HEK293T (cell line): ENCODE measurements at places on chromosomes 2 and 18.

GRCh38 chr2:105754994-105755393 is 10.3 kb downstream of the NCK2 start:
- no peak for DNase-seq

GRCh38 chr2:144151405-144151804 is 368.5 kb downstream of the ZEB2 start:
- no peak for DNase-seq

DNA sequence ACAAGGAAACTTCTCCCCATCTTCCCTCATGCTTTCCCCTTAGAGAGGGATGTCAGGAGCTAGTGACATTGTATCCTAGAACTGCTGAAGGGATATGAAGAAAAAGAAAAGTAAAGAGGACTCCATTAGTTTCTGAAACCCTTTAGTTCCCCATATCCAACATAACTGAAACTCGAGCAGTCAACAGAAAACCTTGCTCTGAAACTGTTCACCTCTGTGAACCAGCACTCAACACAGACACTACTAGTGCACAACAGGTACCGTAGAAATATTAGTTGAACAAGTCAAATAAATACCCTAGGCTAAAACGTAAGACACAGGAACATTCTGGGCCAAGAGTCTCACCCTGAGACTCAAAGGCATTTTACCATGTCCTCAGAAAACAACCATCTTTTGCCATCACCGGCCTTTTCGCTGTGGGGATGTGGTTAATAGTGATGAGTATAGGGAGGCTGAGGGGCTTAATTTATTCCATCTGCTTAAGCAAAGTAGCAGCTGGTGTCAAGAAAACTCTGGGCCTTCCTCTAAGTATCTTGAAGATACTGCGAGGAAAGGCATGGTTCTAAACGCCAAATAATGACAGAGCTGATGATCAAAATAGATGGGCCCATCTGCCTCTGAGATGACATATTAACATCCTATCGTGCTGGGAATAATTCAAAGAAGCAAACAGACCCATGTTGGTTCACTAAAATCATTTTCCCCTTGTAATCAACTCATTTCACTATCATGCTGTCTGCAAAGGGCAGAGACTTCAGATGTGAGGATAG is 156.8 kb downstream of the STK39 start:
- no peak for DNase-seq

DNA sequence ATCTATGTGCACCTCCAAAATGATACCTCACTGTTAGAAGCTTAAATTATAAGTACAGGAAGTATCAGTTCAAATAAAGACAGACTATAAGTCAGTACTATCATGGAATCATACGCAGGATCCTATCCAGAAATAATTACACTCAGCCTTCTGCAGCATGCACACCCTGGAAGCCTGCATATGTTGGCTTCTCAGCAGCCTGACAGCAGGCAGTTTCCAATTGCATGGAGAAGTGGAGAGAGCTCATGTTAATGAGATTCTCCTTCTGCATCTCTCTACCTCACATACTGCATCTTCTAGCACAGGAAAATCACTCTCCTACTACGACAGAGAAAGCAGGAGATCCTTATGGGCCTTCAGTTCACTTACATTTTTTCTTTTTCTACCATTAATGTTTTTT is 20.5 kb downstream of the NR4A2 start:
- DNase-seq: no peak

GRCh38 chr2:216015722-216016464 is 2.5 kb upstream of the MREG start:
- DNase-seq: no peak

DNA sequence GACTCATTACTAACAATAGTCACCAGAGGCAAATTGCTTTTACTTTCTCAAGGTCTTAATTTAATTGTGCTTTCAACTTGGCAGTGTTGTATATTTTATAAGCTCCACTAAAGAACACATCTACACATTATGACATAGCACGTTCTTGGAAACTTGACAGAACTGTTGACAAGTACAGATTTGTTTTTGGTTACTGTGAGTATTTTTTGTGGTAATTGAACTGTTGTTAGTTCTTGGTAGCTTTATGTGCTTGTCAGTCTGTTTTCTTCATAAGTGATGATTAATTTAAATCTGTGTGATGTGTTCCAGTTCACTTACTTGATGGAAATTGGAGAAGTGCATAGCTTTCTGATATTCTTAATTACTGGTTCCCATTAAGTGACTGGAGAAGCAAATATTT is 63.9 kb downstream of the COMMD1 start:
- DNase-seq: no peak

DNA sequence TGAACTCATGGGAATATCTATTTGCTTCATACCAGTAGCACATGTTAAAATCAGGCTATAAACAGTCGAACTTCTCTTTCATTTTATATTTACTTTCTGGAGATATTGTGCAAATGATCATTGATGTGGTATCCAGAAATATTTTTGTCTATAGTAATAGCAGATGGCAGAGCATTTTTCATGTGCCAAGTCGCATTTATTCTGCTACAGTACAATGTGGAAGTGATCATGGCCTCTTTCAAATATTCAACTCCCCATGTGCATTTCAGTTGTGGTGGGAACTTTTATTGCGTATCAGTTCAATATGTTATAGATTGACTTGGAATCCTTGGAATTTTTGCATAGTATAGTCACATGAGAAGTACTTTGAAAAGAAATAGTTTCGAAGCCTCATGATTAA is 57.4 kb downstream of the RHBDD1 start:
- no peak for DNase-seq

- DNase-seq: no peak
These were observed 354.2 kb upstream of the ACVR2A start for GRCh38 chr2:147490401-147491261.

GRCh38 chr2:9990736-9991135 is 39.2 kb downstream of the GRHL1 start:
- DNase-seq: no peak

DNA sequence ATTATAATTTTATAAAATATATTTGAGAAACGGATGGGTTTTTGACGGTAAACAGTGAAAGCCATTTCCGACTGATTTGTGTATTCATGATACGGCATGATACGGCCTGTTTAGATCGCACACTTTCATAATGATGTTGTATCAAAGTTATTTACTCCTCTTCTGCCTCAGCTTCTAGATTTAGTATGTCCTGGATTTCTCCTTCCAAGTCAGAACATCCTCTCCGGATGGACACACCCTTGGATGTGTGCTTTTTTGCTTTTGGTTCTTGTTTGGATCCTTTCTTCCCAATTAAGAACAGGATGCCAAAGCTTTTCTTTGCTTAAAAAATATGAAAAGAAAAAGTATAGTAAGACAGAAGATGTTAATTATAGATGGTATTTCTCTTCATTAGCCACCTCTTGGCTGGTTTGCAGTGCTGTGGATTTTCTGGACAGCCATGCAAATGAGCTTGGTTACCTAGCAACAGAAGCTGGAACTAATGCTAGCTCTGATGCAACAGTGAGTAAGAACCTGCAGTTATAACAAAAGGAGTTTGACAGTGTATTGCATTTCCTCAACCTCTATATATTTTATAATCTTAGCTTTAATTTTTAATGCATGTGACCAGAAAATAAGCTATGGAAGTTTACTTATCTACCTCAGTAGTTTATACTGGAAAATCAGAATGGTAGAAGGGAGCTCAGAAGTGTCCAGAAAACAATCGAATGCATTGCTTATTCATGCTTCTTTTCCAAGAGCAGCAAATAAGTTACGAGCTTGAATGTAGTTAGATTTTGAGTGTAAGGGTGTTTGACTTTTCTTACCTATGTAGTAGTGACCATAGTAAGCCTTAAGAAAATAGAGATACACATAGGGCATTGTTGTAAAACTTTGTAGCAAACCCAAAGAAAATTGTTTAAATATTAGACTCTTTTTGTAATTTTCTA is 27.9 kb downstream of the RMND5A start:
- no peak for DNase-seq

DNA sequence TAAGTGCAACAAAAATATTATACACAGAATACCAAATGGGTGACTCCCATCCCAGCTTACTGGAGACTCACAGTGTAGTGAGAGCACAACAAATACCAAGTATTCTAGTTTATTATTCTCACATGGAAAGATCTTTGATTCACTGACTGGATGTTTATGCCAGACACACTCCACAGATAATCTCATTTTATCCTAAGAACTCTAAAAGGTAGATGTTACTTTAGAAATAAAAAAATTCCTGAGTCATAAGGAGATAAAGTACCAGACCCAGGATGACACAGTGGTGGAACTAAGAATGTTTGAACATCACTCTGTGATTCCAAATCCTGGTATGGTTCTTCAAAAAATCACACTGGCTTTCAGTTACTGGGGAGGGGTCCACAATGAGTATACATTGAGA is 136.2 kb downstream of the CDH2 start:
- DNase-seq: no peak

DNA sequence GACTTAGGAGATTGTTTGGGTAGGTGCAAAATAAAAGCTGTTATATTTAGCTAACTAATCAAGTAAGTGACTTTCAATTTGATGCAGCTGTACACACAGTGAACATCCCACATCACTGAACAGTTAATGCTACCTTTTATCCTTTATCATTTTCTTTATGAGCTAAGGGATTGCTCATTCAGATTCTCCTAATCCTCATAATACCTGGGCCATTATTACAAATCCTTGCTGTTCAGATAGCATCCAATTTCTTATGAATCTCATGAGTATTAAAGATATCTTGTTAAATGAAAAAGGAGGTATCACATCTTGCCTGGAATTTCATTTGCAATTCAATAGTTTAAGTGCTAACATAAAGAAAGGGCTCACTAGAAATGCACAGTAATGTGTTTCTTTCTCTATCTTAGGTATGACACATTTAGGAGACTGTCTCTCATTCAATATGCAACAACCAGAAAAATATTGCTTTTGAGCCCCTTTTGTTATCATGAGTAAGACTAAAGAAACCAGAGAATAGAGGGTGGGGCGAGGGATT is 918.5 kb downstream of the CBLN2 start:
- DNase-seq: no peak

GRCh38 chr2:33526132-33526531 is 49.7 kb downstream of the RASGRP3 start:
- DNase-seq: no peak

- DNase-seq: no peak
These were observed 42.2 kb downstream of the RAD51AP2 start for GRCh38 chr2:17476064-17476463.

- DNase-seq: no peak
These were observed 75.2 kb downstream of the SOWAHC start for GRCh38 chr2:109689182-109689930.

DNA sequence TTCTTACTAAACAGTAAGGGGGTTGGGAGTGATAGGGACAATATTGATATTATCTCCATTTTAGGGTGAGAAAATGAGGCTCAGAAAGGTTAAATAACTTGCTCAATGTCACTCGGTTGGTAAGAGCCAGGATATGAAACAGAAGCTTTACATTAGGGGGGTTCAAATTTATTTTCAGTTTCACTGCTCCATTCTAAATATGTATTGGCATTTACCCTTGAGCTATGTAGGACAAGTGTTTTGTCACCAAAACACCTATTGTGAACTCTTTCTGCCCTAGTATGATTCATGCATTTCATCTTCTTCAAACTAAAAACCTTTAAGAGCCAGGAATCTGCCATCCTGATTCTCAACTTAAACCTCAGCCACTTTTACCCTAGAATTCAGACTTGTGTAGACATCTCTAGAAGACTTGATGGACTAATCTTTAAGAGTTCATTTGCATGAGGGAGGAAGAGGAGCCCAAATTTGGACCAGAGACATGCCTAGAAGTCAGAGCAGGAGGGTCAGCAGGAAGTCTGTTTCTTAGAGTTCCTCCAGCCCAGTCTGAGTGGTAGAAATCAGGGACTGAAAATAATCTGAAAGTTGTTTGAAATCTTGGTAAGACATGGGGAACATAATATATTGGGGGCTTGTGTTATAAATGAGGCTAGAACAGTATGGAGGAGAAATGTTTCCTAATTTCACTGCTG is 129.4 kb upstream of the ATP5MC3 start:
- DNase-seq: no peak

DNA sequence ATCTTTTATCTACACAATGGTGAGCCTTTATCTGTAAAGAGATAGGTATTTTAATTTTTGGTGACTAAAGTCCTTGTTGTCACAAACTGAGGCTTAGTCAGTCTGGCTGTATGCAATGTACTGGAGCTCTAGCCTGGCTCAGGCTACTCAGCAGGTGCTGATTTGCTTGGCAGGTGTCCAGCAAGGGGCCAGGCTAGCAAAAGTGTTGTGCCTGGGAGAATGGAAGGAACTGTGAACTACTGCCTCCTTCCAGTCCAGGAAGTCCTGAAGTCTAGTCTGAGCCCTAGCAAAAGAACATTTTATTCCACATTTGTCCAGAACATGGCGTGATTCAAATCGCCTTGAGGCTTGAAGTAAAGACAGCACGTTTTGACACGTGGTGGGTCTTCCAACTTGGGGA is 260.5 kb downstream of the CCDC85A start:
- DNase-seq: peak; percentile 55

DNA sequence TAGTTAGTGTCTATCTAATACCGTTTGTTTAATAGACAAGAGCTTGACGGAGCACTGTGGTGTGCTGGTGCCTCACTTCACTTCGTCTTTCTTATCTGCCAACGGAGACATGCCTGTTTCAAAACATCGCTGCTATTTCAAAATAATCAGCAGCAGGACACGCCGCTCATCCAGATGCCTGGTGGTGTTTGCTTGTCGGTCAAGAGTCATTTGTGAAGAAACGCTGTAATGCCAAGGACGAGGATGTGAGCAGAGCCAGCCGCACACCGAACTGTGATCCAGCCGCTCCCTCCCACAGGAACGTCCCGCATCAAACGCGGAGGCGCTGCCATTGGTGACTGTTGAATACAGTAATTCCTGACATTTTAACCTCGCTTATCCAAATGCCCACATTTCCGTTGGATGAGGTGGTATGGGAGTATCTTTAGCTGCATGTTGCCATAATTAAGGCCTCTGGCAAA is 432.4 kb downstream of the FBXO15 start:
- DNase-seq: no peak
